ENCODE measurements at places on chromosomes 6 and 20. TPM values are rescaled to one million over a fixed set of nuclear protein-coding genes. Genes with fewer than 3 reads are reported as not detected.

DNA sequence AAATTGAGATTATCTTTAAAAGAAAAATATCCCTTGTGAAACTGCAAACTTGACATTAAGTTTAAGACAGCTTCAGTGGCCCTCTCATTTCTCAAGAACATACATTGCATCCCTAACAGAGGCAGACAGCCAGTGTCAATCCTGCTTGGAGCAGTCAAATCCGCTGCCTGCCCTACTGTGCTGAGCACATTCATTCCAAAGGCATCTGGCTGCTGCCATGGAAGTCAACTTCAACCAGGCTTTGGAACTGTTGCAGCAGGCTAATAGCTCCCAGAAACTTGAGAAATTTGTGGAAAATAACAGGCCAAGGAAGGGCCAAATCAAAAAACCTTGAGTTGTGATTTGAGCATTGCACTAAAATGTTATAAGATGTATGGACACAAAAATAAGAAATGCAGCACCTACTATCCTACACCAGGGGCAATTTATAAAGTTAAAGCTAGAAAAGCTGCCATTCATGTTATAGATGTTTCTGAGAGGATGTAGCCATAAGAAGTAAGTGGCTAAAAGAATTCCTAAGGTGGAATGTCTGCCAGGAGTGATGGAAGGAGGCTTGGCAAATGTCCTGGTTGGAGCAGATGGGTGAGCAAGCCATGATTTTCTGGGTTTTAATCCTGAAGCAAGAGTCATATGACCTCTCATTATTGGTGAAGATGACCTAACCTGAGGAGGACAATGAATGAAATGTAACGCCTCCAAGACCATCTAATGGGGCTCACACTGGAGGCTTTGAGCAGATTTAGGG, 31.4 kb upstream of the HAO1 start:
- DNase-seq, result no peak

DNA sequence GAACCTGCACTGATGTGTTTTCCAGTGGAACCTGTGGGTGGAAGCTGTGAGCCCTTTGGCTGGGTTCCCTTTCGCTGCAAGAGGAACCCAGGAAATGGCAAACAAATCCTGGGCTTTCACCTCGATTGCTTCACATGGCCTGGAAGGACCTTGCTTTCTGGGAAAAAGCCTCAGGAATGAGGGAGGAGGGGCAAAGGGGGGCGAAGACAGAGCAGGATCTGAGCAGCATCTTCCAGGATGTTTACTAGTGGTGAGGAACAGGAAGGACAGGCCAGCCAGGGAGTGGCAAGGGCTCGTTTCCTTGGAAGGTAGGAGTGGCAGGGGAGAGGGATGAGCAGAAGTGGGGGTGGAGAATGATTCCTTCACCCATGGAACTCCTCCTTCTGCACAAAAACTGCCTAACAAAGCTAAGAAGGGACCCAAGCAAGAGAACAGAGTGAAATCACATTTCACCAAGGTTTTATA, 5.9 kb downstream of the SLC2A10 start:
- DNase-seq, result no peak

GRCh38 chr6:72218125-72218524, 331.8 kb downstream of the RIMS1 start:
- DNase-seq, result peak; percentile 26

GRCh38 chr20:42530855-42531448, 658.8 kb downstream of the PTPRT start:
- peak; percentile 66 for DNase-seq

- no peak for DNase-seq
These were observed 8.0 kb upstream of the LAMP5 start for GRCh38 chr20:9506280-9506821.

DNA sequence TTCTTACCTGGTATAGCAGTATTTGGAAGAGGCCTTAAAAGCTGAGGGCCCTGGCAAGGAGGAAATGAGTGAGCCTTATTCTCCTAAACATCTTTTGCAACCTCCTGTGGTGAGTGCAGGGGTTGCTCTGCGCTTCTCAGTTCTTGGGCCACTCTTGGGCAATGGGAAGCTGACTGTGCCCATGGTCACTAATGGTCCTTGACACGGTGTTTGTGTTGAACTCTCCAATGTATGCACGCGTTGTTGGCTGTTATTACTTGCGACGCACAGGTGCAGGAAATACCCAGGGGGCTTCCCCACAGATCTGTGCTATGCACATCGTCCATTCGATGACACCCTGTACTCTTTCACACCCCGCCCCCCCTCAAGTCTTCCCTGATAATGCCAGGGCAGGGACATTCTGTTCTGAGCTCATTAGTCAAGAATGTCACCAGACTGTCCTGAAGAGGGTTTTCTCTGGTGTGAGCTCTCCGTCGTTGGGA, 79.7 kb downstream of the EDN1 start:
- DNase-seq, result no peak

DNA sequence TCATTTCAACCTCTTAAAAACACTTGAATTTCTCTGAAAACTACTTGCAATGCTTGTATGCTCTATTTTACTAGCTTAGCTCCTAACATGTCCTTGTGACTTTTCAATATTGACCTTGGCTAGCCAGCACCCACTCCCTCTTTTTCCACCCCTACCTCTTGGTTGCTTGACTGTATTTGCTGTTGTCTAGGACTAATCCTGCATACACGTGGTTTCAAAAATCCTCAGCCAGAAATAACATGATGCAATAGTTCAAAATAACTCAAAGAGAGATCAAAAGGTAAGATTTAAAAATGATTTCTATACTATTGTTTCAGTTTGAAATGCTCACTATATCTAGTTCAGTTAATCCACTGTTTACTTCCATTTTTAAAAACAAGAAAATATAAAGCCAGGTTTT, 102.3 kb upstream of the TBX18 start:
- DNase-seq, result no peak

DNA sequence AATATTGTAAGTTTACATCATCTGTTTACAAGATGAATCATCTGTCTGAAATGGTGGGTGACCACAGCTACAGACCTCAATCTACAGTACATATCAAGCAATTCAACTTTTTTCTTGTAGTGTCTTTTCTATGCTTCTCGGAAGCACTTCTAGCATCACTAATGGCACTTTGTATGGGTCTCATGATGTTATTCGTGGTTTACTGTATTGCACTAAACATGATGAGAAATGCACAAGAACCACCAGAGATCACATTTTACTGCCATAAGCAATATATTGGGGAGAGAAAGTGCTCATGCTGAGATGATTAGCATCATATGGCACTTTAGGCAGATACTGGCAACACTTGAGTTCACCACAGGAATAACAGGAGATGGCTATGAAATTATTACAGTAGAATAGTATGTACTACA, 15.4 kb upstream of the BTBD3 start:
- no peak for DNase-seq

DNA sequence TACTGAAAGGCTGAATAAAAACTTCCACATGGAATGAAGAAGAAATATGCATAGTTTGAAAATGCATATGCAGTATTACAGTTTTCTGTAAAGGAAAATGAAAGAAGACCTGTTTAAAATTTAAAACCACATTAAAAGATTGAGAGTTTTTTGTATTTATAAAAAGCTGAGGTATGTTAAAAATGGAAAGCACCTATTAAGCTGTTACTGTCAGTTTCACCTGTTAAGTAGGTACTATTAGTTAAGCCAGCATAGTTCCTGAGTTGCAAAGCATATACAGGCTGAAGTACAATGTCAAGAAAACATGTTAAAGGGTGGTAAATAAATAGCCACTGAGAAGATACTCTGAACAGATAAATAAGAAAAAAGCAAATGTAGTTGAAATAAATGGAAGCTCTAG, 69.9 kb downstream of the ATXN1 start:
- no peak for DNase-seq

DNA sequence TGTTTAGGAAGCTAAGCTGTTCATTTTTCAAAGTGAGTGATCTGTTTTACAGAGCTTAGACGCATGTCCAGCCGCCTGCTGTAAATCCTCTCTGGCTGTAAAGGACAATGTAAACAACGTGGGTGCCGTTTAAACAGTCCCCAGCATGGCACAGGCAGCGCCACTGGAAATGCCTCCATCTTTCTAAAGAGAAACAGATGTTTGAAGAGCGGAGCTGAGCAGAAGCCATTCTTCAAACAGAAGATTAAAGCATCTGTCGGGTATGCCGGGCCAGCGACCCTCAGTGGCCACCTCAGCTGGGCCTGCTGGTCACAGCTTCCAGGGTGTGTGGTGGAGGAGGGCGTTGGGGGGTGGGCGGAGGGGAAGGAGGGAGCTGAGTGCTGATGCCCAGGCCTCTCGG, 138.6 kb downstream of the ERMARD start:
- DNase-seq, result no peak

- no peak for DNase-seq
These were observed 1.9 kb downstream of the GDF5 start for GRCh38 chr20:35436177-35436573.

GRCh38 chr6:50030777-50031562, 9.2 kb upstream of the DEFB110 start:
- peak; percentile 41 for DNase-seq

GRCh38 chr20:38222231-38222922, 38.2 kb downstream of the KIAA1755 start:
- DNase-seq, result peak; percentile 89

DNA sequence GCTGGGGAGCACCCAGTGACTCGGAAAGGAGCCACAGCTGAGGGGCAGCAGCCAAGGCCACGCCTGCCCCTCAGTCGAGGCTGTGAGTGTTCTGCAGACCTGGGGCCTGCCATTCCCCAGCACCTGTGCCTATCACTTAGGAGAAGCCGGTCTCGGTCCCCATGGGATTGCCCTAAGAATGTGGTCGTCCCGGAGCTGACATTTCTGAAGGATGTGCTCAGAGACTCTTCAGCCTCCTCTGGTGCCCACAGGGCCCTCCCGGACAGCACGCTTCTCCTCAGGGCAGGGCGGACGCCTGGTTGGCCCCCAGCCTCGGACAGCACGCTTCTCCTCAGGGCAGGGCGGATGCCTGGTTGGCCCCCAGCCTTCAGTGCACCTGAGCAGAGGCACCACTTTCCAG, 223.9 kb downstream of the ERMARD start:
- DNase-seq, result no peak

DNA sequence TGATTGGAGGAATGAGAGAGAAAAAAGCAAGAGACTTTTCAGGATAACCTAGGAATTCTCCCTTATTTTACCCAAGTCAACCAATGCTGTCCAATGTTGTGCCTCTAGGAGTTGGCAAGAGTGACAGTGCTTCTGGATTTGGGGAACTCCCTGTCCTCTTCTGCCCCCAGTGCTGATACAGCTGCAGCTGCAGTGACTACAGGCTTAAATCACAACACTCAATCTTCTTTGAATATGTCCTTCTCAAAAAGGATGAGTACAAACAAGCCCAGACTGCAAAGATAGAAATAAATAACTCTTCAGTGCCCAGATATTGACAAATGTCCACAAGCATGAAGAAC, 141.0 kb upstream of the COL21A1 start:
- no peak for DNase-seq

DNA sequence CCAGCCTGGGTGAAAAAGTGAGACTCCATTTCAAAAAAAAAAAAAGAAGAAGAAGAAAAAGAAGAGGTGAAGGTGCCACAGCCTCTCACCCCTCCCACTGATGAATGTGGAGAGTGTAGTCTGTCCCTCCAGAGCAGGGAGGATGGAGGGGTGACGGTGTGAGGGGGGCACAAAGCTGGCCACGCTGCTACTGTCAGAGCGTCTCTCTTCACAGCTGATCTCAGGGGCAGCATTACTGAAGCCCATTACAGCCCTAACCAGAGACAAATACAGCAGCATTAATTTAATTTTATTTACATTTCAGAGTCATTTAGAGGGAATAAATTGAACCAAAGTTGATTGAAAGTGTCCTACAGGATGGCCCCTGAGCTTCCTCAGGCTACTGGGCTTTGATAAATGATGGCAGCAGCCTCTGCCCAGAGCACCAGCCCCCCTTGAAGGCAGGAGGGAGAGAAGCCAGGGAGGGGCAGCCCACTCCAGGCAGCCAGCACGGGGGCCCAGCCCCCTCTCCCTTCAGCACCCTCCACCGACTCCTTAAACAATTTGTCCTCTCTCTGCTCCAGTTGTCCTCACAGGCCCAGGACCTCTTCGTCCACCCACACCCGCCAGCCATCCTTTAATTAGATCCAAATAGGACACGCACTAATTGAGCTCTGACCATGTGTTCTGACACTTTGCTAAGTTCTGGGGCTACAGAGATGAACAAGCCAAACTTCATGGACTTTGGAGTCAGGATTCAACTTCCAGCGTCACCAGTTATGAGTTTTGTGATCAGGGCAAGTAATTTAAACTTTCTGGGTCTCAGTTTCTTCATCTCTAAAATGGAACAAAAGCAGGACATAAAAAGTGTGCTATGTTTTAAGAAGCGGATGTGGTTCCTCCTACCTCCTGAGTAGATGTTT, 18.6 kb upstream of the ZFAND3 start:
- DNase-seq, result no peak

DNA sequence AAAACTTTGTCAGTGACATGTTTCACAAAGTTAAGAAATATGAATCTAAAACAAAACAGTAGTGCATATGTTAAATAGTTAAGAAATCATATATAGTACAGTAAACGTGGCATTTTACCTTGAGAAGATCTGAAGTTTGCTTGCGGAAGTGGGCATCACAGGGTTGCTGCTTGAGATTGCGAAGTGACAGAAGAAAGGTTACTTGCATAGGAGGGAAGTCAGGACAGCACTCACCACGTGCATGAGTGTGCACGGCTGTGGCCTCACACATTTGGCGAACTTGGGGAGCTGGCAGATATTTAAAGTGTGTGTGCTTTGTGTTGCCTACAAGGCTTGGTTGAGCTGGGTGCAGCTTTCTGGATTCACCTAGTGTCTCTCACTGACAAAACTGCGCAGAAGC, 431.5 kb upstream of the ARID1B start:
- DNase-seq, result no peak

- DNase-seq, result no peak
These were observed 71.6 kb upstream of the CD93 start for GRCh38 chr20:23157734-23158133.

DNA sequence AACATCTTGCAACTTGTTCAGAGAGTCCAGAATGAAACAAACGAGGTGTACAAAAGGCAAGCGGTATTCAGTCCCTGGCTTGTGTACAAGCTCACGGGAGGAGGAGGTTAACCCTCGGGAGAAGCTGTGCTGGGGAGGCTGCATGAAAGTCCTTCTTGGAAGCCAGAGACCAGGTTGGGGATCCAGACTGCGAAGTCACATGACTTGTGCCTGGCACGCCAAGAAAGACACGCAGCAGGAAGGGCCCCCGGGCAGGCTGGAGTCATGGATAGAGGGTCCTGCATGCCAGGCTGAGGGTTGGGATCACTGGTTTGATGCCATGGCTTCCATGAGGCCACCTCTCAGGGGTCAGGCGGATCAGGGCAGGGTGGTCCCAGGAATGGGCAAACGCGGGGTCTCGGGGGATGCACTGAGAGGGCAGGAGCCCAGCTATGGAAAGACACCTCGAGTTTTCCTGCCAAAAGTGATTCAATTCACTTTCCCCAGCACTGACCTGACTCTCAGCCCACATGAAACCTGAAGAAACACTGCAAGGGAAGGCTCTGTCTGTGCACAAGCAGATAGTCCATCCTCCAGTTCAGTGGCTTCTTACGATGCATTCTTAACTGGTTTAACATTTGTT, 79.4 kb downstream of the DLL1 start:
- DNase-seq, result no peak

GRCh38 chr6:71239694-71240093, 48.9 kb upstream of the OGFRL1 start:
- DNase-seq, result no peak

The LHFPL5 gene
- 0.16 TPM for total RNA-seq

The UQCC2 gene
- total RNA-seq, result 43.4 TPM

The ADISSP gene
- total RNA-seq, result 137 TPM

The CLPSL2 gene
- total RNA-seq, result not detected

Measured in HT-29 (cell line).